Myometrial cell (primary cell): ENCODE measurements at places on chromosomes 16 and 17. TPM values are rescaled to one million over a fixed set of nuclear protein-coding genes. Genes with fewer than 3 reads are reported as not detected.

The HOXB6 gene
- 2.8 and 11.0 TPM in 2 replicates for total RNA-seq

The SPNS2 gene
- 0.18 TPM in 1 of 2 replicates, not detected in the other for total RNA-seq

The SAMD14 gene
- 1.2 and 1.4 TPM in 2 replicates for total RNA-seq

The MPP3 gene
- 2.9 and 3.5 TPM in 2 replicates for total RNA-seq

The OR2C1 gene
- not detected in 2 replicates for total RNA-seq
